ENCODE measurements at places on chromosomes 4 and X.

DNA sequence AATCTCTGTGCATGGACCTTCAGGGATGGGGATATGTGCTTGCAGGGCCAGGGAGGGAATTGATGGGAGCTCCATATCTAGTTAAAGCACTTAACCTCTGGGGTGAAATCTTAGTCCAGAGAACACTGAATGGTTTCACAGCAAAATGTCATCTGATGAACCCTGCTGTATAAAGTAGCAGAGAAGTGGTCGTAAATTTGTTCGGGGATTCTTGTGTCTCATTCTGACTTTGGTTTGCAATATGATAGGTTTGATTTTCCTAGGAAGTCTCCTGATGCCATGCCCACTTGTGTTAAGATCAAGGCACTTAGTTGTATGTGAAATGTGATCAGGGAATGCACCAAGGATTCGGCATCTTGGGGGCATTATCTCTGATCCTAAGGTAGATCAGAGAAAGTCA lies 96.9 kb downstream of the NHS start:
- no peak for DNase-seq

- DNase-seq: no peak
Measured at GRCh38 chr4:171668403-171668802, 144.8 kb upstream of the GALNTL6 start.

DNA sequence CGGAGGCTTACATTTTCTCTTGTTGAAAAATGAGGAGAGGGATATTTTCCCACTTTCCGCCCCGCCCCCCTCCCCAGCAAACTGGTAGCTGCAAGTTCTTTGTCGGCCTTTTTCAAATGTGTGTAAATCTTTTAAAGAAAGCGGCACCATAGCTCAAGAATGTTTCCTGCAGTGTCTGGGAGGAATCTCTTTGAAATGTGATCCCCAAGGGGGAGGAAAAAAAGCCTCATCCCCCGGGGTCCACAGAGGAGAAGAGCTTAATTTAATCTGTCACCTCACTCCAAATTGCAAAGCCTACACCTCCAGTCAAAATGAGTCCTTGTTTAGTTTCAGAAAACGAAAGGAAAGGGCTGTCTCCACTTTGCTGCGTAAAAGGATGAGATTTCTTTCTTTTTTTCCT lies 34.8 kb downstream of the ASMT start:
- DNase-seq: no peak

DNA sequence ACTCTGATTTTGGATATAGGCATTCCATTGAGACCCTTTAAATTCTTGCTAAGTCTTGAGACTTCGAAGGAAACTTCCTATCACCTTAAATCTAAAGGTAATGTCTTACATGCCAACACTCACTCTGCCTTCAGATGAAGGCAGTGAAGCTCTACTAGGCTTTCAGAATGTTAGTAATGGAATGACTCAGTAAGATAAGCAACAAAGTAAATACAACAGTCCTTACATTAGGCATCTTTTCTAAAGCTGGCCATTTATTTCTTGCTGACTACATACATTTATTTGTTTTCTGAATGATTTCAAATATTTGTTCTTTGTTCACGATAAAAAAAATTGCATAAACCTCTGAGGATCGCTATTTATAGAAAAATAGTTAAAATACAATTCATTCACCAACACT lies 43.5 kb downstream of the ASIC5 start:
- no peak for DNase-seq

GRCh38 chrX:56963377-56963776 lies 32.0 kb downstream of the SPIN3 start:
- DNase-seq: no peak

DNA sequence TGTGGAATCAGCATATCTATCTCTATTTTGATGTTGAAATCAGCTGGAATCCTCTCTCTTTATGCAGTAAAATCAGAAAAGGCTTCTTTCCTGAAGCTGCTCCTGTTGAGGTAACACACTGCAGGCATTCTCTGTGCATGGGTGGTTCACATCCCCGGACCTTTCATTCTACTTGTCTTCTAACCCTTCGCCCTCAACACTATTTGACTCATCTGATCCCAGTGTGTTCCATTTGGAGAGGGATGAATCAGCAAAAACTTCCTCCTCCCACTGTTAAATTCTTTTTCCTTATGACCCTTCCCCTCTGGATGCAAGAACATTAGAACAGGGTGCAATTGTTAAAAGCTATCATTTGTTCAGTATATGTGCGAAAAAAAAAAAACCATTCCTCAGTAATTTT lies 67.4 kb downstream of the RNF150 start:
- DNase-seq: no peak

GRCh38 chr4:130249002-130249401 lies 1153.0 kb downstream of the C4orf33 start:
- no peak for DNase-seq

DNA sequence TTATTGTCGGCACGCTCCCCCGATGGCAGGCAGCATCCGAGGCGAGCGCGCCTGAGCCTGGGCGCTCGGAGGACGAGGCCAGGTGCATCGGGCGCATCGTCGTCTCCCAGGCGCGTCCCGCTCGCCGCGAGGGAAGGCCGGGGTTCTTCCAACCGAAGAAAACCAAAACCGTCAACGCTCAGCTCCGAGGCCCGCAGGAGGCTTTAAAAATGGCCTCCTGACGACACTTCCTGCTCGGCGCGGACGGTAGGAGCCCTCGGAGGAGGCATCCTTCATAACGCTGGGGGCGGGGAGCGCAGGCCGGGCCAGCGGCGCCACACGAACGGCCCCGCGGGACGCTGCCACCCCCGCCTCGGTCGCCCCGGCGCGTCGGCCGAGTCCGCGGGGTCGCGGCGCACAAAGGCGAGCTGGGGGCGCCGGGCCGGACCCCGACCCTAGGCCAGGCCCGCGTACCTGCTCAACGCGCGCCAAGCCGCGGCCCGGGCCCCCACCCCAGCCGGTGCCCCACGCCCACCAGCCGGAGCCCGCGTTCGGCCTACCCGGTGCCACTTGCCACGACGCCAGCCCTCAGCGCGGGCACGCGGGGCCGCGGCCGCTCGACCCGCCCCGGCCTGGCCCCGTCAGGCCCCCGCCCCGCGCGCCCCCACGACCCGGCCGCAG lies 501 bp downstream of the ZNF518B start:
- DNase-seq: peak; percentile 47

DNA sequence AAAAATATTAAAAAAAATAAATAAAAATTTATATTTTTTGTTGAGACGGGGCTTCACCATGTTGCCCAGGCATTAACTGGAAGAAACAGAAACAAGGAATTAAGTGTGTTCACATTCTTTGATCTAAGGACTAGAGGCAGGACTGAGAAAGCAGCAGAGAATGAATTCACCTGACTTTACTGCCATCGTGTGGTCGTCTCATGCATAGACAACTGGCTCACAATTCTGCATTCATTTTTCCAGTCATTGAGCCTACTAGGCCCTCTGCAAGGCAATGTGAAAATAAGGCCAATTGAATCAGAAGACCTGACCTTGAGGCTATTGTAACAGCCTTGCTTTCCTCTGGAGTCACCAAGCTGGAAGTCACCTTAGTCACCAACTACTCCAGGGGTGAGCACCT lies 37.4 kb downstream of the LHFPL1 start:
- DNase-seq: no peak

GRCh38 chr4:81319657-81320056 lies 104.6 kb upstream of the PRKG2 start:
- no peak for DNase-seq

- no peak for DNase-seq
Measured at GRCh38 chr4:94889946-94890345, 132.2 kb downstream of the BMPR1B start.

- DNase-seq: no peak
Measured at GRCh38 chr4:177483271-177483670, 41.0 kb upstream of the AGA start.

GRCh38 chr4:152960082-152960481 lies 24.0 kb downstream of the FHDC1 start:
- DNase-seq: no peak

GRCh38 chr4:113524505-113525186 lies 236.9 kb downstream of the CAMK2D start:
- DNase-seq: no peak

DNA sequence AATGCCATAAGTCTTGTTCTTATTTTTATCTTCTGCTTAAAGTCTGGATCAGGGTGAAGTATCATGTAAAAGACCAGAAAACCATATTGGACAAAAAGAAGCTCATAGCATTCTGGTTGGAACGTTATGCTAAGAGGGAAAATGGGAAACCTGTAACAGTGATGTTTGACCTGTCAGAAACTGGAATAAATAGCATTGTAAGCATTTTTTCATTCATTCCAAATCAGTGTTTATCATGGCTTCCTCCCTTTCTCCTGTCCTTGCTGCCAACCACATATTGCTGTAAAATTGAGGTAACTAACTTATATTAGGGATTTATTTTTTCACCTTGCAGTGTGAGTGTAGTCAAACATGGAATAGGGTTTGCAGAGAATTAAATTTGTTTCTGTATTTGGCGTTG lies 23.8 kb downstream of the MOSPD2 start:
- DNase-seq: no peak

- DNase-seq: no peak
Measured at GRCh38 chrX:42195506-42195905, 272.2 kb upstream of the CASK start.

DNA sequence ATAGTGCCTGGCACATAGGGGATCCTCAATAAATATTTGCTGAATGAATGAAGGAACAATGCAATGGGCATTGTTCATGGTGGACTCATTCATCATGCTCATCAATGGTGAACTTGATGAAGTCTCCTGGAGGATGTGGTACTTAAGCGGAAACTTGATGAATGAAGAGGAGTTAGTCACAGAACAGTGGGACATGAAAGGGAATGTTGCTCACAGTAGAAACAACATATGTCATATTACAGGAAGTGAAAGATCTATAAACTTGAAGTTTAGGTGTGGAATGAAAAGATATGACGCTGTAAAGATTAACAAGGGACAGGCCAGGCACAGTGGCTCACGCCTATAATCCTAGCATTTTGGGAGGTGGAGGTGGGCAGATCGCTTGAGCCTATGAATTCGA lies 224.1 kb downstream of the PPP3CA start:
- DNase-seq: no peak

DNA sequence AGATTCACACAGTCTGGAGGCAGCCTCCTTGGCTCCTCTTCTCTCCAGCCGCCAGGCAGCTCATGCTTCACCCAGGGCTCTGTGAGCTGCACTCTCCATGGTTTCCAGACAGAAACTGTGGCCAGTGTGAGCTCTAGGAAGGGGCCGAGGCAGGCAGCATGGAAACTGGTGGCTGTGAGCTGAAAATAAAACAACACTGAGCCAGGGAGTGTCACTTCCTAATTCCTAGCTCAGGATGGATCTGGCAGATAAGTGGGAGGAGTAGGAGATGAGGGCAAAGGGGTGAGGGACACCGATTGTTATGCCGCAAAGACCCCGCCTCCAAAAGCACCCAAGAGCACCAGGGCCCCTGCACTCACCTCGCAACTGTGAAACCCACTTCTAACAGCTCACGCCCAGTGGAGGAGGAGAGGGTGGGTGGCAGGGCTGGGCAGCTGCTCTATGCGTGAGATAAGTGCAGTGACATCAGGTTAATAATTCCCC lies 69.8 kb downstream of the FHDC1 start:
- no peak for DNase-seq

- no peak for DNase-seq
Measured at GRCh38 chrX:1610166-1610565, 4.7 kb upstream of the ASMT start.

DNA sequence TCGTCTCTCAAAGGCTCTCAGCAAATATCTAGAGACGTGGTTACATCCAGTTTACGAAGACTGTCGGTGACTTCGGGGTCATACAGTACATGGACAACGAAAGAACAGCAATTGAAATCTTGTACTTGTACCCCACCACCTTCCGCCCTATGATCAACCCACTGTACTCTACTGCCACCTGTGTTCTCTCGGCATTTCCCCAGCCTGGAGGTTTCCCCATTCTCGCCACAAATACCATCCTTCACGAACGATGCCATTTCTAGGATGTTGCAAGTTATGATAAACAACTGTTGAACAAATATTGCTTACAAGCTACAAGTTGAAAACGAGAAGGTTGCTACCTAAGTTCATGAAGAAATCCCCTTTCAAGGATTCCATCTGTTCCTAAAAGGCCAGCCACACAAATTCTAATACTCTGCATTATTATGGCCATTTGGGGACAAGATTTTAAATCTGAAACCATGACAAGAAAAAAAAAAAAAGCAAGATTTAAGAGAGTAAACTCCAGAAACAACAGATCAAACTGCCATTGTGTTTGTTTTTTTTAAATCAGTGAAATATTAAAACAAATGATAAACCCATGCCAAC lies 1.6 kb downstream of the APBB2 start:
- no peak for DNase-seq
